Hematopoietic multipotent progenitor cell treated with erythropoietin and hydrocortisone succinate and interleukin-3 and kit ligand, for 8 days (in vitro differentiated cells): ENCODE measurements at places on chromosomes 12 and 14.

GRCh38 chr12:26749781-26750180, 83.2 kb downstream of the ITPR2 start:
- no peak for DNase-seq

- DNase-seq = no peak
Measured at GRCh38 chr12:6832125-6832524, 3.9 kb downstream of the P3H3 start.

- DNase-seq = no peak
Measured at GRCh38 chr12:105469211-105469610, 138.7 kb downstream of the C12orf75 start.

DNA sequence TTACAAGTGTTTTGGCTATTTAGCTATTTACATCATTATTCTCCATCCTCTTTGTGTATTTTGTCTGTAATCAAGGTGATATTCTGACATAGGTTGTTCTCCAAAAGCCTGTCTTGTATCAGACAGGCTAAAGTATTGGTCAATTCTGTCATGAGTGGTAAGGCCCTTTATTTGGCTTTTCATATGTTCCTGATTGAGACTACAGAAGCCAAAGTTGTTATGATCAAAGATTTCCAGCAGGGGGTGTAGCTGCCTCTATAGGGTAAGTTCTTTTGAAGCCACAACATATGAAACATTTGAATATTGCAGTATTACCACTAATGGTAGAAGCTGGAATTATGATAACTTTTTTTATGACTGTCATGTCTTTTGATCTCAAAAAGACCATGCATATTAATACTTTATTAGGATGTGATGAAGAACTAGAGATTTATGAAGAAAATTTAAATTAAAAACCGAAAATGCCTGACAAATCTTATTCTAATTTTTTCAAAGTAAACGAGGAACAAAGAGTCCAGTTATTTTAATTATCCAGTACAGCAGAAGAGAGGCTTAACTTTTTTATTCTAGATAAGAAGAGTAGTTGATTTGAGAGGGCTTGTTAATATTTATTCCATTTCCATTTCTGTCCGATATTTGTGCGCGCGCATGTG, 3.4 kb upstream of the ARHGAP5 start:
- peak; percentile 90 for DNase-seq

DNA sequence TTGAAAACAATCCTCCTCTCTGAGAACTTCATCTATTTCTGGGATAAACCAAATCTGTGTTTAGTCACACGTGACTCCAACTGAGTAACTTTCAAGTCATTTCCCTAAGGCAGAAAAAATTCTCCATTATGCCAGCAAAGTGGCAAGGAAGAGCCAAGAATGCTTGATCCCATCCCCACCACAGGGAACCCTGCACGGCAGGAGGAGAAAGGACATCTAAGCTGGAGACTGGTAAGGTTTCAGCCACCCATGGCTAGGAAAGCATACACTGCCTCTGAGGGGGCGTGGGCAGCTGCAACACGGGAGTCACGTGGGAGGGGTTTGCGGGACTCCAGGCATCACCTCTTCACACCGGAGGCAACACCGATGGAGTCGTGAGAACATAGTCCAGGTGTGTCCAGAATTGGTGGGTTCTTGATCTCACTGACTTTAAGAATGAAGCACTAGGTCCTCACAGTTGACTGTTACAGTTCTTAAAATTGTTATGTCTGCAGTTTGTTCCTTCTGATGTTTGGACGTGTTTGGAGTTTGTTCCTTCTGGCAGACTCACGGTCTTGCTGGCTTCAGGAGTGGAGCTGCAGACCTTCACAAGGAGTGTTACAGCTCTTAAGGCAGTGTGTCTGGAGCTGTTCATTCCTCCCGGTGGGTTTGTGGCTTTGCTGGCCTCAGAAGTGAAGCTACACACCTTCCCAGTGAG, 2.7 kb upstream of the SIVA1 start:
- DNase-seq = no peak

DNA sequence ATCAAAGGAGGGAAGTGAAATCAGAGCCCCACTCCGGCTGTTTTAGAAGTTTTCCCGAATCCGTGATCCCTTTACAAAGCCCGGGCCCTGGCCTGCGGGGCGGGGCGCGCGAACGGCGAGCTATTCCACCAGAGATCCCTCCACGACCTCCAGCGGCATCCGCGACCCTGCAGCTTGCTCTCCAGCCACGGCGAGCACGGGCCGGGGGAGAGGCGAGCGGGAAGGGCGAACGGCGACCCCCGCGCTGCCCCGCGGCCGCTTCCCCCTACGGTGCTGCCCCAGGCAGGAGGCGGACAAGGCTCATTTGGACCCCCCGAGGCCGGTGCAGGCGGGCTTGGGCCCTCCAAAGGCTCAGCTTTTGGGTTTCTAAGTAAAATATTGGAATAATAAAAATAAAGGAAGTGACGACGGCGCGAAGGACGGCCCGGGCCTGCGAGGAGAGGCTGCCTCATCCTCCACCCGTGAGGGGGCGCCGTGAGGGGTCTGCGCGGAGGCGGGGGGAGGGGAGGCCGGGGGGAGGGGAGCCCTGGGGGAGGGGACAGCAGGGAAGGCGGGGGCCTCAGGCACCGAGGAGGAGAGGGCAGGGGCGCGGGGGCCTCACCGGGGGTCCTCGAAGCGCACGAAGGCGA, 613 bp downstream of the SRSF9 start:
- DNase-seq = no peak

DNA sequence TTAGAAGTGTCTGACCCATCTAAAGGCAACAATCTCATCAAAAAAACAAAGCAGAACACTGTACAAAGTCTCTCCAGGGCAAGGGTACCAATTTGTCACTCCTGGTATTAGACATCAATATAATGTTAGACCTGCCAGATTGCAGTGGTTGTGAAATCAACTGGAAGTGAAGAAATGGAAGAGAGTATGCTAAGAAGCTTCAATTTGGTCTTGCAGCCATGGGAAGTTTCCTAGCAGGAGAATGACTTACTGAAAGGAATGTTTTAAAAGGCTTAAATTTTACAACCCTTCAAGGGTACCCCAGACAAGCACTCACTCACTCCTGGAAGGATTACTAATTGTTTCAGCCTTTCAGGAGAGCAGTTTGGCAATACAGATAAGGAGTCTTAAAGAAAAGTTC, 18.9 kb downstream of the LLPH start:
- DNase-seq = no peak

- DNase-seq = no peak
Measured at GRCh38 chr12:1422604-1423315, 171.6 kb downstream of the FBXL14 start.

DNA sequence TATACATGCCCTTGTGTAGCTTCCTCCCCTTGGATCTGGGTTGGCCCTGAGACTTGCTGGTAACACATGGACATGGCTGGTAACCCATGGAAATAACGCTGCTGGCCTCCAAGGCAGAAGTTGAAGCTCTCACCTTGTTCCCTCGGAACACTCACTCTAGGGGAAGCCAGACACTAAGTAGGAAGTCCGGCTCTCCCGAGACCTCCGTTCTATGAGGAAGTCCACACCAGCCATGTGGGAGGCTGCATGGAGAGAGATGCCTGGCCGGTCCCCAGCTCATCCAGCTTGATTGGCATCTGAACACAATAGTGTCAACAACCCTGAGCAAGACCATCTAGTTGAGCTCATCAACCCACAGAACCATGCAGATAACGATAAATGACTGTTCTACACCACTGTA, 39.7 kb upstream of the VRK1 start:
- no peak for DNase-seq

DNA sequence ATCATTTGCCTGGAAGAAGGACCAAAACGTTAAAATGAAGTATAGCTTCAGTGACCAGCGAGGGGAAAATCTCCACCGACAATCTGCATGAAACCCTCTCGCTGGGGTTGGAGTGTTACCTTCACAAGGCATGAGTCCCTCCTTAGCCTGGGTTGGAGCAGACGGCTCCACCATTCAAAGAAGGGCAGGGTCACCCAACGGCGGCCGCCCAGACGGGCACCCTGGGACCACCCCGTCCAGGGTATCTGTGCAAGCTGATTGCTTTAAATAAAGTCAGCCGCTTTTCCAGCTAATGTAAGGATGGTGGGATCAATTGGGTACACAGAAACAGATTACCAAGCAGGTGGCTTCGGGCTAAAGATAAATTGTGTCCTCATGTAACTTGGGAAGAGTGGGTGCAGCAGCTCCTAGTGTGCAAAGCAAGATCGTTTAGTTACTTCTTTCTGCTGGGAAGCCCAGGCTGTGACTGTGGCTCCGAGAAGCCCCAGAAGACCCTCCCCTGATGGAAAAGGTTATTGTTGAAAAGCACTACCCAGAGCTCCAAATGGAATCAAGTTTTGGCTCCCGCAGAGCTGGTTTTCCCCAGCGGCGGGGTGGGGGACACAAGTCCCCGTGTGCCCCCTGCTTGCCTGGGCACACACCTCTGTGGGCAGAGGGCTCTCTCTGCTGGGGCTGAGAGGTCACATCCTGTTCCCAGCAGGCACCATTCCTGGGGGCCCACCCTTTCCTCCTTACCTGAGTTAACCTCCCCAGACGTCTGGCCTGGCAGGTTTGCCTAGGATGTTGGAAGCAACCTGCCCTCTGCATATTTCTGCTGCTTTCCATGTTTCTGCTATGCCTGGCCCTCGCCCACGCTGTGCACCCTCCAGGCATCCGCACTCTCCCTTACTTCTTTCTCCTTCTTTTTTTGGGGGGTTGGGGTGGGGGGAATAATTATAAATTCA, 318.6 kb upstream of the DIO3 start:
- no peak for DNase-seq
